ENCODE measurements at places on chromosomes 12 and 14.

DNA sequence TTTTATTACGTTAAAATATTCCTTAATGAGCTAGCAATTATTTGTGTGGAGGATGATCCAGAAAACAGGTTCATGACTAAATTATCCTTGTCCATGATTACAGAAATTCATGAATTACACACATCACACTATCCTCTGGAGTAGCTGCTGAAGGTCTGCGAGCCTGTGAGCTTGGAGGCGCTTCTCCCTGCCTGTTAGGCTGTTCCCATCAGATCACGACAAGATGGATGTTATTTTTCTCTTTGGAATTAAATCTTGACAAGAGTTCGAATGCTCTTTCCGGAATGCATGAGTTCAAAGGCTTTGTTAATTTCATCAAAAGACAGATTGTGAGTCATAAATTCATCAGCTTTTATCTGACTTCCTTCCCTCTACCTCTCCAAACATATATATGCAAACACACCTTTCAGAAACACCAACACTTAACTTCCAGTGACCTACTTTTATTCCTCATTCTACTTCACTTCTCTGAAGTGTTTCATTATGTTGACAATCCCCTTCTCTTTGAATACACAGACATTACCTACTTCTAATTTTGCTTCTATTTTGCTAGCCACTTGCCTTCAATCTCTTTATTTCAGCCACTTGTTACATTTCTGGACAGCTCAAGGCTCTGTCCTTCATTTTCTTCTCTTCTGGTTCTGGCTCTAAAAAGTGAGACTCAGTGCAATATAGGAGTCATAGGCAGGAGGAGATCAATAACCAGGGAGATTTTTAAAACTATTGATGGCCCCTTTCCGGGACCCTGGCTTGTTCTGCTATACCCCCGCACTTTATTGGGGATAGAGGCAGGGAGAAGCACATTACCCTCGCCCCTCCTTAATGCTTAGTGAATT lies 274.6 kb downstream of the BTG1 start:
- no peak for DNase-seq

DNA sequence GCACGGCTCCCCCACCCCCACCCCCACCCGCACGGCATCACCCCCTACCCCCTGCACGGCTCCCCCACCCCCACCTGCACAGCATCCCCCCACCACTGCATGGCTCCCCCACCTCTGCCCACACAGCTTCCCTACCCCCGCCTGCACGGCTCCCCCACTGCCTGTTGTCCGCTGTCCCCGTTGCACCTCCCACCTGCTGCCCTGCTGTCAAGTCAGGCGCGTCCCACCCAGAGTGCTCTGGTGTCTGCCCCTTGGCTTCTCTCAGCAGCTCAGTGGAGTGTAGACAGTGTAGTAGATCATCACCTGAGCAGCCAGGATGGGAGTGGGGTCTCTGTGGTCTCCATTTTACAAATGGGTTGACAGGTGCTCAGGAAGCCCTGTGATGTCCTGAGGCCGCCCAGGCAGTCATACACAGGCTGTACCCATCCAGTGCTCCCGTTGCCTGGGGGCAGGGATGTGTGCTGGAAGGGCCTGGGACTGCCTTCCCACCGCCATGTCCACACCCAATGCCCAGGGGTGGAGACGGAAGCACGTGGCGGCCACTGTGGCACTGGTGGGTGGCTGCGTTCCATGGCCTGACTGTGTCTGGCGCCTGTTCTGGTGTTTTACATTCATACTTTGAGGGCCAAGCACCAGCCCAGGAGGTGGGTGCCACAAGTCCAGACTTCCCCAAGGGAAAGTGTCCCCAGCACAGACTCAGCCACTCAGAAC lies 32.5 kb downstream of the PACS2 start:
- no peak for DNase-seq

DNA sequence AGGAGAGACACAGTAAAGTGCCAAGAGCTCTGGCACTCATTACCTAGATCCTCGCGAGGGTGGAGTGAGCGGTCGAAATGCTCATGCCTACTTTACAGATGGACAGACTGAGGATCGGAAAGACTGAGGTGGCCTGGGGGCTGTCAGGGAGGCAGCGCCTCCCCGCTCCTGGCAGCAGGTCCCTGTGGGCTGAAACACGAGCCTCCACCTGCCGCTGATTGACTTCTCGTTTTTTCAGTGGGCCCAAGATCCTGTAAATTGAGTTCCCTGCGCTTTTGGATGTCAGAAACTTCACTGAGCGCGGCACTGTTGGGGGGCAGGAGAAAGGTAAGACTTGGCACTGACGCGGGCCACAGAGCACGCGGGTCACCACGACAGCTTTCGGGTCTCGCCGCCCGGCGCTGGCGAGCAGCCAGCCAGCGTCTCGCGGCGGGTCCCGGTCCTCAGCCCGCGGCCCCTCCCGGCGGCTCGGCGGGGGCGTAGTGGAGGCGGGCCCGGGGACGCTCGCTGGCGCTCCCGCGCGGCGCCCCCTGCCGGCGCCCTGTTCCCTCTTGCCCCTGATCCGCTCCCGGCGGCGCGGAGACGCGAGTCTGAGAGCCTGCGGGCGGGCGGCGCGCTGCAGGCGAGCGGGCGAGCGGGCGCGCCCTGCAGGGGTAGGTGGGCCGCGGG lies 552 bp upstream of the SCN8A start:
- peak; percentile 25 for DNase-seq

- DNase-seq = no peak
Measured at GRCh38 chr12:129305851-129306250, 452.6 kb downstream of the GLT1D1 start.

- no peak for DNase-seq
Measured at GRCh38 chr12:132084621-132085290, 59.4 kb downstream of the DDX51 start.

All from AG09309 (cell line).